Adipocyte (in vitro differentiated cells): ENCODE measurements at places on chromosomes 7 and 10.

- DNase-seq = peak; percentile 81
Measured at GRCh38 chr7:66283003-66283920, 78.1 kb downstream of the TPST1 start.

DNA sequence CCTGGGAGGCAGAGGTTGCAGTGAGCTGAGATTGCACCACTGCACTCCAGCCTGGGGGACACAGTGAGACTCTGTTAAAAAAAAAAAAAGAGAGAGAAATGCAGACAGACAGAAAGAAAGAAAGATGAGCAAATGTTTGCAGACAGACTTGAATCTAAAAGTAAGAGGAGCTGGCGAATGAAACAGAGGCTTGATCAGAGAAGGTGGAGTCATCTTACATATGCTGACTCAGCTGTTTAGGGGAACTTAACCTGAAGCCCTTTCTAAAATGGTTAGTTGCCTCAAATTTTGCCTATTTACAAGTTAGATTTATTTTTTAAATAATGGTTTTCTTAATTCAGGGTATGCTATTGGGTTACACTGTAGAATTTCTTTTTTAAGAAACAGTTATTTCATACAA lies 5.4 kb downstream of the FAM171A1 start:
- no peak for DNase-seq

GRCh38 chr7:26574476-26574875 lies 282.8 kb downstream of the SNX10 start:
- no peak for DNase-seq

- no peak for DNase-seq
Measured at GRCh38 chr7:44152971-44153947, 12.1 kb upstream of the MYL7 start.

- DNase-seq = no peak
Measured at GRCh38 chr7:157474685-157475084, 137.9 kb downstream of the DNAJB6 start.
